ENCODE measurements at places on chromosomes 2 and 18.

DNA sequence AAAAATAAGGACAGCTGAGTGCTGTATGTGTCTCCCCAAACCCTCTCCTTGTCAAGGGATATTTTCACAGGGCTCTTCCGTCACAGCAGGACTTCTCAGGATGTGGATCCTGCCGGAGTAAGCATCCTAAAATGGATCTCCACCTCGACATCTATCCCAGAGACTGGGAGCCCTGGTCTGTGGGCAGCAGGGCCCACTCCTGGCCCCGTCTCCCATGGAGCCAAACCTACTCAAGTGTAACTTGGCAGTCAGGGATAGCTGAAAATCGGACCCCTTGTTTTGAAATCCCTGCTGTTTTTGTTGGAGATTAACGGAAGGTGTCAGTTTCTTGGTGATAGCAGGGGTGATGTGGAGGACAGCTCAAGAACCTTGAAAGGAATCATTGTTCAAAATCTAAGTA, 109.0 kb upstream of the TWIST2 start:
- DNase-seq: no peak

DNA sequence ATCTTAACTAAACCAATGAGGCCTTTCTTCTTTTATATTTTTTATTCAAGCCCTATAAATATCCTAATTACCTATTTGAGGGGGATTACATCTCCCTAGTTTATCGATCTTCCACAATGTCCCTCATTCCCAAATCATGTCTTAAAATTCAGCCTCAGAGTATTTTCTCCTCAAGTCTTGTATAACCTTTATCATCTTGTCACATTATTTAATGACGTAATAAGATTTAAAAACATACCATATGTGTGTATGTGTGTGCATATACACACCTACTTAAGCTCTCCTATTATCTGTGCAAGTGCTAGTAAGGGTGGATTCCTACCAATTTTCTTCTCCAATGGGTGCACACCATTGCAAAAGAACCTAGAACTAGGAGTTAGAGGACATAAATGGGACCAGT, 421.1 kb downstream of the FIGN start:
- DNase-seq: no peak

DNA sequence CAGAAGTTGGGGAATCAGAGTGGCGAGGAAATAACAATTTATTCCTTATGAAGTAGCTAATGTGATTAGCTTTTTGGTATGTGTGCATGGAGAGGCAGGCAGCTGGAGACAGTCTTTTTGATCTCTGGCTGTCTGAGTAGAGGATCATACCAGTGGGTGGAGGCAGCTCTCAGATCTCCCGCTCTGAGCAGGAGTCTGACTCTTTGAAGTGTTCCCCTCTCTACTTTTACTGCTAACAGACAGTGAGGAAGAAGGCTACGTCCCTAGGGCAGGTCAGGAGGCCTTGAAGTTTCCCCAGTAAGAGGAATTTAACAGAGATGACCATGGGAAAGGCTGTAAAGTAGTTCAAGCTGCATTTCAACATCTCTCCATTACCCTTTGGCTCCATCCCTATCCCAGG, 111.9 kb upstream of the REG3A start:
- no peak for DNase-seq

- no peak for DNase-seq
Measured at GRCh38 chr18:78768656-78769501, 210.7 kb upstream of the SALL3 start.

GRCh38 chr2:35857498-35857897, 498.1 kb upstream of the CRIM1 start:
- no peak for DNase-seq

GRCh38 chr18:13241083-13241892, 22.7 kb downstream of the LDLRAD4 start:
- DNase-seq: no peak

- DNase-seq: peak; percentile 50
Measured at GRCh38 chr2:64913357-64913869, 75.8 kb upstream of the SLC1A4 start.

- DNase-seq: no peak
Measured at GRCh38 chr2:10686176-10686730, 3.5 kb downstream of the NOL10 start.

GRCh38 chr2:39359453-39360038, 77.5 kb downstream of the MAP4K3 start:
- no peak for DNase-seq

DNA sequence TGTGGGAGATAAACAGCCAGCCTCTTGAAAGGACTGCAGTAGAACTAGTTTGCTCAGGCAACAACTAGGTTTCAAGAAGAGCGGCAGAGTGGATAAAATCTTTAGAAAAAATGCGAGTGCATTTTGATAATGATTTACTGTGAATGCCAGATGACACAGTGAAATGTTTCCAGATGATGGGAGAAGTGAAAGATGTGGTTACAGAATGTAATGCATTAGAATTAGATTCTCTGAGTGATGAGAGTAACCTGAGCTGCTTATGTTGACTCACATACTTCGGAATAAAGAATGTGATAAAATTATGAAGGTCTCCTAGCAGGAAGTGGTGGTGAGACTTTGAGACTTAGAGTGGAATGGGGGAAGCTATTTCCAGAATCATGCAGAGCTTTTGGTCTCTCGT, 184.3 kb downstream of the GULP1 start:
- DNase-seq: peak; percentile 5

- no peak for DNase-seq
Measured at GRCh38 chr2:104871972-104872865, 18.3 kb downstream of the POU3F3 start.

- DNase-seq: peak; percentile 47
Measured at GRCh38 chr2:96870626-96871255, 861 bp upstream of the SEMA4C start.

DNA sequence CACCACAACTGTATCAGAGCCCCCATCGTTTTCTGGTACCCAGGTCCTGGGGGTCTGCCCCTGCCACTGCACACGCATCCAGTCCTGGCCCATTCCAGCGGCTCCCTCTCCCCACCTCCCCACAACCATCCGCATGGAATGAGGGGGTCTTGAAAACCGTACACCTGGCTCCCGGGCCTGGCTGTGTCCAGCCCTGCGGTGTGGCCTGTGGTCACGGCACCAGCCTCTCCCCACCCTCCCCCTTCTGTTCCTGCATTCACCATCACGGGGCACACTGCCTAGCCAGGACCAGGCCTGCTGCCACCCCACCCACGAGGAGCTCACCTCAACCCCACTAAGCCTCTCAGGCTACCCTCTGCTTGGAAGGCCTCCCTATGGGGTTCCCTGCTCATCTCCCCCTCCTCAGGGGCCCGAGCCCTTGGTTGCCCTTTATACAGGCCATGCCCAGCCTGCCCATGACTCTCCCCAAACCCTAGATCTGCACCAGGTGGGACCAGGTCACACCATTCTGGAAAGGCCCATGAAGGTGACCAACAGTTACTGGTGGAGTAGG, 11.4 kb downstream of the GPR35 start:
- DNase-seq: no peak

DNA sequence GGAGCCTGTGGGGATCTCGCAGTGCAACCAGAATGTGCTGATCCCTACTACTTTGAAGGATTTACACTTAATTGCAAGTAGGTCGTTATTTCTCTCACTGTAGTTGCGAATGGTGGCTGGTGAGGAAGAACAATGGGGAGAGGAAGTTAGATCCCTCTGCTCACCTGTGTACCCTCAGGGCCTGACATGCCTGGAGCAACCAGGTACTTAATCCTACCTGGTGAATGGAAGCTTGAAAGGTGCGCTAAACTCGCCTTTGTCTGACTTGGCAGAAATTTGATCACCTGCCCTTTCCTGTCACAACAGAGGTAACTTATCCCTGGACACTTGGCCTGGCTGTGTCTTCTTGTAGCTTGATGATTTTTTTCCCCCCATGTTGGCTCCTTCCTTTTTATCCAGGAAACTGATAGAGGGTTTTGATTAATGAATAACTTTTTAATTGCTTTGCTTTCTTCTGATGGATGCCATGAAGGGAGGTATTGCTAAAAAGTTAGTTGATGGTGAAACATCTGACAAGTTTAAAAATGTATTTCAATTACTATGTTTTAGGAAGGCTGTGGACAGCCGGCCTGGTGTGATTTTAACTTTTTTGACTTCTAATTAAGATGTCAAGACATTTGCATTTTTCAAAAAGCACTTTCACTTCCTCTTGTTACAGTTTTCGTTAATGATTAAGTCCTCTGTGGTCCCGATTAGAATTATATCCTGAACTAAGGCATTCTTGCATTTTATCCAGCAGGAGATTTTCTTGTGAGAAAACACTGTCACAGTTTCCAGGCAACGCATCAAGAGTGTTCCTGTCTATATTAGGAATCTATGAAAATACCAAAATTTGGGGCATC, 9.2 kb downstream of the SGPP2 start:
- peak; percentile 72 for DNase-seq

DNA sequence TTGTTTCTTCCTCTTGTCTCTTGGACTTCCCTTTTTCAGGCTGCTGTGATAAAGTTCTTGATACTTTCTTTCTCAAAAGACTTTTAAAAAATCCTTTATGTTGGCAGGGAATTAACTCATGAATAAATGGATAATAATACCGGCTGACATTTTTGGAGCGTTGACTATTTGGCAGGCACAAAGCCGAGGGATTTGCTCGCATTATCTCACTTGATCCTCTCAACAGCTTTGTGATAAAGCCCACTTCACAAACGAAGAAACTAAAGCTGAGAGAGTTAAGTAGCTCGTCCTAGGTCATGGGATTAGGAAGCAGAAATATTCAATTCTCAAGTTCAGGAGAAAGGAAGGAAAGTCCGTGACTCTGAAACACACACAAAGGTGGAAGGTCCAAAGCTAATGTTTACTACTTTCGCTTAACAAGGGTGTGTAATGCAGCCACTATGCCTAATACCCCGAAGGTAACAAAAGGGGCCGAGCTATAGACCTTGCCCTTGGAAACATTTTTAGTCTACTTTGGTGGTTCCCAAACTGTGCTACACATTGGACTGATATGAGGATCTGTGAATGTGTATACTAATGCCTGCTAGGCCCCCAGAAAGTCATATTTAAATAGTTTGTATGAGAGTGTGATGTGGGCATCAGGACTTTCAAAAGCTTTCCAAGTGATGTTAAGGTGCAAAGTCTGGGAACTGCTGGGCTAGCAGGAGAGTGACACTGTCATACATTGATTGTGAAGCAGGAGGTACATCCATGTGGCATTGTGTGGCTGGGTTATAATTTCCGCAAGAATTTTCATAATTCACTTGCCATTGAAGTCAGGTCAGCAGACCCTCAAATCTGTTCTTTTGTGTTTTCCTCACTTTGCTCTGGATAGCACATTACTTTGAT, 508.4 kb downstream of the PLCL1 start:
- DNase-seq: no peak

- no peak for DNase-seq
Measured at GRCh38 chr2:239230318-239231052, 170.3 kb downstream of the HDAC4 start.

- DNase-seq: peak; percentile 29
Measured at GRCh38 chr2:16100006-16100405, 159.7 kb downstream of the MYCN start.

- peak; percentile 59 for DNase-seq
Measured at GRCh38 chr2:207054521-207054920, 111.2 kb downstream of the KLF7 start.

GRCh38 chr2:171862501-171862900, 31.5 kb downstream of the SLC25A12 start:
- peak; percentile 47 for DNase-seq

DNA sequence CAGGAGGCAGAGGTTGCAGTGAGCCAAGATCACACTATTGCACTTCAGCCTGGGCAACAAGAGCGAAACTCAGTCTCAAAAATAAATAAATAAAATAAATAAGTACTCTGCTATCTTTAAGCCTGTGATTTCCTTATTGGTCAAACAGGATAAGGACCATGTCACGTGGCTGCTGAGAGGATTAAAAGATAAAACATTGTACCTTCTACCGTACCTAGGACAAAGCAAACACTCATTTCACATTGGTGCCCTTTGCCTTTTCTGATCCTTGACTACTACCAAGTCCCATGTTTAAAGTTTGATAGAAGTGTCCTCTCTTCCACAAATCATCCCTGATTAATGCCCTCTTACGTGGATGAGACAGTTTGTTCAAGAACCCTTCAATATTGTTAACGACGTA, 120.2 kb upstream of the TFCP2L1 start:
- no peak for DNase-seq

- no peak for DNase-seq
Measured at GRCh38 chr2:240285725-240286124, 145.3 kb upstream of the OTOS start.

GRCh38 chr18:48314690-48315089, 94.5 kb downstream of the ZBTB7C start:
- no peak for DNase-seq

GRCh38 chr2:16288371-16289112, 348.2 kb downstream of the MYCN start:
- DNase-seq: no peak

GRCh38 chr2:219893541-219893940, 266.1 kb downstream of the SLC4A3 start:
- no peak for DNase-seq

DNA sequence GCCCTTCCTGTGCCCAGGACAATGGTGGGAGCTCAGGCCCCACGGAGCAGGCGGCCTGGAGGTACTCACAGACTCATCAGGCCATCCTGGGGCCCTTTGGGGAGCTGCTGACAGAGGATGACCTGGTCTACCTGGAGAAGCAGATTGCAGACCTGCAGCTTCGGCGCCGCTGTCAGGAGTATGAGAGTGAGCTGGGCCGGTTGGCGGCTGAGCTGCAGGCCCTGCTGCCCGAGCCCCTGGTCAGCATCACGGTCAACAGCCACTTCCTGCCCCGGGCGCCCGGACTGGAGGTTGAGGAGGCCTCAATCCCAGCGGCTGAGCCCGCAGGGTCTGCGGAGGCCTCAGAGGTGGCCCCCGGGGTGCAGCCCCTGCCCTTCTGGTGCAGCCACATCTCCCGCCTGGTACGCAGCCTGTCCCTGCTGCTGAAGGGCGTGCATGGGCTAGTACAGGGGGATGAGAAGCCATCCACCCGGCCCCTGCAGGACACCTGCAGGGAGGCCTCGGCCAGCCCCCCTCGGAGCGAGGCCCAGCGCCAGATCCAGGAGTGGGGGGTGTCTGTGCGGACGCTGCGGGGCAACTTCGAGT, 8.3 kb upstream of the KLHL30 start:
- DNase-seq: no peak

DNA sequence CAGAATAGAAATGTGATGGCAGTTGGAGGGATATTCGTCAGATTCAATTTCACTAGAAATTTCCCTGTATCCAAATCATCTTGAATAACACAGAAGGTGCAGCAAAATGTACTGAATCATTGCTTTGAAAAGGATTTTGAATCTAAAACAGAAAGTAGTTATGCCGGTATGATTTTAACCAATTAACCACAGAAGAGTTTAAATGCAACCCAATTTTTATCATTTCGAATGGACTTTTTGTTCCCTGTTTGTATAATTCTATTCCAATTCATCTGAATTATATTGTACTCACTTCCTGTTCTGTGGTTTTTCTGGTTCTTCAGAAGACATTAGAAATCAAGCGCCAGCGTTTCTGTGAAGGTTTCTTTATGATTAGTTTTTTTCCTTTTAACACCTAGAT, 190.4 kb downstream of the MYO3B start:
- DNase-seq: no peak

DNA sequence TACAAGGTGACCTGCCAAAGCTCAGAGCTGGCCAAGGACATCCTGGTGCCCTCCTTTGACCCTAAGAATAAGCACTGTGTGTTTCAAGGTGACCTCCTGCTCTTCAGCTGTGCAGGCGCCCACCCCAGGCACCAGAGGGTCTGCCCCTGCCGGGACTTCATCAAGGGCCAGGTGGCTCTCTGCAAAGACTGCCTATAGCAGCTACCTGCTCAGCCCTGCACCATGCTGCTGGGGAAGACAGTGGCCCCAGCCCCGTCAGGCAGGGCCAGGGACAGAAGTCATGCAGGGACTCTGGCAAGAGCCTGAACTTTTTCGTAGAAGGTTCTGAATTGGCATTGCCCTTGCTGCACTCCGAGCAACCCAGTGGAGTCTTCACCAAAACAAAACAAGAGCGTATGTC, 194.8 kb downstream of the MGAT5 start:
- no peak for DNase-seq

All from epithelial cell of esophagus (primary cell).